Stimulated activated CD8-positive, alpha-beta memory T cell treated with anti-CD3 and anti-CD28 coated beads, Interleukin-15, amount 100 ng/mL, for 4 hours (primary cell): ENCODE measurements at places on chromosomes 6 and 20.

- DNase-seq, result no peak
Measured at GRCh38 chr6:100258752-100259151, 206.0 kb downstream of the SIM1 start.

- no peak for DNase-seq
Measured at GRCh38 chr6:169997930-169998218, 246.5 kb downstream of the ERMARD start.

GRCh38 chr20:36150489-36150846 is 4.1 kb upstream of the EPB41L1 start:
- no peak for DNase-seq

DNA sequence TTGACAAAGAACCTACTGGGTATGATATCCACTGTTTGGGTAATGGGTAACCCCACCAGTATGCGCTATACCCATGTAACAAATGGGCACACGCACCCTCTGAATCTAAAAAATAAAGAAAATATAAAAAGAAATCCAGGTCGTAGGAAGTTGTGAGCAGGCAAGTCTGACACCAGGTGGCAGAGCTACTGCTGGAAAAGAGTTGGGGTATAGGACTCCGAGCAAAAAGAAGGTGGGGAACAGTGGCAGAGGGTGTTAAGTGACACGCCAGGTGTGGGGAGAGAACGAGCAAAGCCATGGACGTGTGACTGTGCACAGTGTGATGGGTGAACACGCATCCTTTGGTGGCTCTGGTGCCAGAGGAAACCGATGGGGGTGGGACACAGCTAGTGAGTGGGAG is 46.7 kb downstream of the NOX3 start:
- DNase-seq, result no peak

- no peak for DNase-seq
Measured at GRCh38 chr6:33590531-33591198, 10.6 kb upstream of the BAK1 start.

- no peak for DNase-seq
Measured at GRCh38 chr6:150752409-150752808, 113.1 kb upstream of the MTHFD1L start.

DNA sequence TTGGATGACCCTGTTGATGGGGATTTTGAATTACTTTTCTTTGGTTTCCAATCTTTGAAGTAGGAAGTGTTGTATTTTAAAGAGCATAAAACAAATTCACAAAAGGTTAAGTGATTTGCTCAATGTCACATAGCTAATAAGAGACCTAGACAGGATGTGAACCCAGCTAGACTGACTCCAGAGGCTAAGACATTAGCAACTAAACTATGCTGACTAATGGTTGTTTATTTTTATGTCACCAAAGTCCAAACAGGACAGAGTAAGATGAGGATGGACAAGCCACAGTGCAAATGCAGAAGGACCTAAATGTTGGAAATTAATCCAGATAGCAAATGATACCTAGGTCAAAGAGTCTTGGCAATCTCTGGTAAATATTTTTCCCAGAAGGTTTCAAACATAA is 38.0 kb downstream of the OGFRL1 start:
- no peak for DNase-seq
